ENCODE measurements at places on chromosomes 1 and 21. TPM values are rescaled to one million over a fixed set of nuclear protein-coding genes. Genes with fewer than 3 reads are reported as not detected.

SLC1A7 gene
- total RNA-seq, result not detected

COL6A2 gene
- 15.0 TPM for total RNA-seq

FMO5 gene
- total RNA-seq, result 0.24 TPM

PSMD4 gene
- total RNA-seq, result 312 TPM

RXFP4 gene
- not detected for total RNA-seq

MOV10 gene
- total RNA-seq, result 114 TPM

KCNC4 gene
- total RNA-seq, result 0.22 TPM

CLCNKB gene
- total RNA-seq, result 0.13 TPM

C4BPA gene
- not detected for total RNA-seq

EVA1C gene
- 7.2 TPM for total RNA-seq

AUNIP gene
- 17.7 TPM for total RNA-seq

Data from A673 (cell line).